ENCODE measurements at places on chromosomes 6 and 20.

- DNase-seq = no peak
Observed at GRCh38 chr6:18262702-18263417, 1.5 kb downstream of the DEK start.

- no peak for DNase-seq
Observed at GRCh38 chr20:48697845-48698491, 129.8 kb downstream of the PREX1 start.

DNA sequence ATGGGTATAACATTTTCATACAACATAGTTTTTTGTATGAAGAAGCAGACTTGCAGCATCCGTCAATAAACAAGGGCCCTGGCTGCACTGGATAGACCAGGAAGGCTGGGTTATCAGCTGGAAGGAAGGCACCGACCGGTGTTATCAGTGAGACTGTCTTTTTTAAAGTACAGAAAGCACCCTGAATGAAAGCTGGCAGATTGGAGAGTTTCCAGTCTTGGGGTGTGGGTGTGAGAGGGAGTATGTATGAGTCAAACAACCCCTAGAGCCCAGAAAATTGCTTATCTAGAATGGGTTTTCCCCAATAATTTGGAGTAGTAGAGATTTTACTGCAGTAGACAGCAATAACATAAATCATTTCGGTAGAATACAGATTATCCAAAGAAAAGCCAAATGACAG is 42.4 kb downstream of the TXLNB start:
- DNase-seq = no peak

GRCh38 chr6:169689287-169689686 is 12.5 kb downstream of the WDR27 start:
- peak; percentile 35 for DNase-seq

GRCh38 chr6:19137505-19137904 is 699.7 kb upstream of the ID4 start:
- no peak for DNase-seq

DNA sequence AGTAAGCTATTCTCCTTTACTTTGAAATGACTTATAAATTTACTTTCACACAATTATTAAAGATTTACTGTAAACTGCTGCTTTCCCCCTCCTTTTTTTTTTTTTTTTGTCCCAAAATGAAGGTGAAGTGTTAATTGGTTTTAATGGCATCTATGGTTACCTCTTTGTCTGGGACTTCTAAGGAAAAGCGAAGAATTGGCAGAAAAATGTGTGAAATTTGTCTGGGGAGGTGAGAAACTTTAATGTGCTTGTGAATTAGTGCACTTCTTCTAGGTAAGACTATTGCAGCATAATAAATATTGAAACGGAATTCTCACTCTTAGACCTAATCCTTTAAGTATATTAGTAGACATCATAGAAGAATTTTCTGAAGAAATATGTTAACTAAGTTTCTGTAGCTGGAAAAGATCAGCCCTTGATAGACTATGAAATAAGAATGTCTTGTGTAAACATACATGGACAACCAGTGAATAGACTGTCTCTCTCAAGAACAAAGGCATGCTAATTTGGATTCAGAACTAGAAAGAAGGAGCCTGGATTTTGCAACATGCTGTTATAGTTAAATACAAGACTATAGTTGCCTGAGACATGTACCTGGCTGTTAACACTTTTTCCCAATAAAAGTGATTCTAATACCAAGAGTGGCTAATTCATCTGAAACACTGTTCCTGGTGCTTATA is 23.9 kb downstream of the FLRT3 start:
- DNase-seq = no peak

- DNase-seq = no peak
Observed at GRCh38 chr6:67971812-67972211, 663.3 kb upstream of the ADGRB3 start.

GRCh38 chr6:105453968-105454367 is 51.1 kb upstream of the PREP start:
- DNase-seq = no peak

GRCh38 chr6:19142275-19142674 is 694.9 kb upstream of the ID4 start:
- no peak for DNase-seq

DNA sequence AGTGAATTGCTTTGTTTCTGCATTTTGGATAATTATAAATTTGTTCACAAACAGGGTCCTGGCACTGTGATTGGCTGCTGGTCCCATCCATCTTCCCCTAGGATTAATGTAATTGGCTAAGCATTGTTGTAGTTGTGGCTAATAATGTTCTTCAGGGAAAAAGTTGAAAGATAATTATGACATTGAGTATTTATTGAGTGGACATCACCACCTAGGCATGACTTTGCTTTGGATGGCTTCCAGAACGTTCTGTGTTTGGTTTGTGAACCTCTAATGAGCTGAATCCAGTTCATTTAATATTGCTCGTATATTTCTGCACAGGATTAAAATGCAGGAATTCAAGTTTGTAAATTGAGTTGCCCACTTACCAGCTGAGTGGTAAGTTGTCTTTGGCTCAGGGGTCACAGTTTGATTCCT is 55.1 kb downstream of the ARID1B start:
- no peak for DNase-seq

GRCh38 chr20:62567246-62568044 is 74.9 kb upstream of the SLCO4A1 start:
- no peak for DNase-seq

DNA sequence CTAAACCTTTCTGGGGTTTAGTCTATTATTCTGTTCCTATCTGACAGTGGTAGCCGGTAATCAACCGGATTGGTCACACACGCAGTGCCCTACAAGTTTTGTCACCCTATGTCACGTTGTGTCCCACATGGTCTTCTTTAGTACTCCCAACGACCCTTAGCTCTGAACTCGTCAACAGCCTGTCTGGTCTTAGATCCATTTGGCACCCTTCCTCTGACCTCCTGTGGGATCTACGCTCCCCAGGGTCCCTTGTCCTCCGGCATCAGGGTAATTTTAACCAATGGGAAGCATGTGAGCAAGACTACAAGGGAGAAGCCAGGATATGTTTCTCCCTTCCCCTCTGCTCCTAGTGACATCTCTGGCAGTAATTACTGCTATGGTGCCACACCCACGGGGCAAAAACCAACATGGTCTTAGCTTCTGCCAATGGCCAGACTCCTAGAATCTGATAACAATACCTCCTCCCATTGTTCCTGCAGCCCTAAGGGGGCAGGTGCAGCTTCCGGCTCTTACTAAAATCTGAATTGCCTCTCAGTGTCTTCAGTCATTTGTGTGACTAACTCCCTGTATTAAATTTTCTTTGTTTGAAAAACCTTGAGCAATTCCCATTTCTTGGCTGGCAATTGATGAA is 56.6 kb downstream of the MAFB start:
- DNase-seq = no peak

GRCh38 chr6:125546841-125547251 is 202.6 kb upstream of the HEY2 start:
- DNase-seq = no peak

DNA sequence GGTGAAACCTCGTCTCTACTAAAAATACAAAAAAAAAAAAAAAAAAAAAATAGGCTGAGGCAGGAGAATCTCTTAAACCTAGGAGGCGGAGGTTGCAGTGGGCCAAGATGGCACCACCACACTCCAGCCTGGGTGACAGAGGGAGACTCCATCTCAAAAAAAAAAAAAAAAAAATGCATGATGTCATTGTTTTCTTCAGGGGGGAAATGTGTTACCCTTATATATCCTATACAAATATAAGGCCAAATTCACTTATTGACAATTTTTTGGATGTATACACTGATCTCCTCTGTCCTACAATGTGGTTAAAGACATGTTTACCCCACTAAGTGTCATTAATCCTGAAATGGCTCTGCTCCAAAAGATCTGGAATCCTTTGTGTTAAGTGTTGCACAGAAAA is 73.1 kb downstream of the TPBG start:
- DNase-seq = no peak

DNA sequence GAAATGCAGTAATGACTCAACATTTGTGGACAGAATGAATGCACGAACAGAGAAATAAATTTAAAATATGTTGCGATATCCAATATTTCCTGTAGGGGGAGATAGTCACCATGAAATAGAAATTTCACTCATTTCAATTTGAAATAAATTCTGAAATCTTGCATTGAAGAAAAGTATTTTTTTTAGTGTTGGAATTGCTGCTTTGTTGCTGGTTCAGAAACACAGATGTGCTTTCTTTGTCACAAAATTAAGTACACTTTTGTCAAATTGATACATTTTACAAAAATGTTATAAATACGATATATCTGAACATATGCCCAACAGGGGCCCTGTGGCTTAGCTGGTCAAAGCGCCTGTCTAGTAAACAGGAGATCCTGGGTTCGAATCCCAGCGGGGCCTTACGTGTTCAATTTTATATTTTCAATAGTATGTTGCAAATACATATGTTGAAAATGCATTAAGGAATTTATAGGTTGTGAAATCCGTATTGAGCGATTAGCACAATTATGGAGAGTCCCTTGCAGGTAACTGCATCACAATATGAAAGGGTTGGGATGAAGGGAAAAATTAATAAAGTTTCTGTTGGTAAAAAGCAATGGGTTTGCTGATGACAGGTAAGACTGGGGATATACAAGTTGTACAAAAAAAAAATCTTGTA is 85.4 kb upstream of the PRSS16 start:
- no peak for DNase-seq

- DNase-seq = no peak
Observed at GRCh38 chr20:24033151-24033550, 44.6 kb upstream of the GGTLC1 start.

DNA sequence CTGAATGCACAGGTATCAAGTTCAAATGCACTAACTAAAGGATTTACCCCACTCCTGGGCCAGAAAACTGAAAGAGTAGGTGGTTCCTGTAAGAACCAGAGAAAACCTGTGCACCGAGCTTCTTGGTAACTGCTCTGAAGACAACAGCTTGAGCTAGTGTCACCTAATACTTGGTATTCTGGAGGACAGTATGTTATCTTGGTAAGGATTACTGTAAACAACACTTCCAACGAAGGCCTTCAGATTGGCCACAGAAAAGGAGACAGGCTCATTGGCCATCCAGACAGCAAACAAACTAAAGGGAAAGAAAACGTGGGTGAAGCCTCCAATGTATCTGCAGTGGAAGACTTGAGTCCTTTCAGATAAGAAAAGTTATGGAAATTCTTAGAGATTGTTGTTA is 61.5 kb downstream of the GMPR start:
- no peak for DNase-seq

GRCh38 chr6:158972241-158973233 is 27.5 kb downstream of the RSPH3 start:
- DNase-seq = peak; percentile 4

- DNase-seq = no peak
Observed at GRCh38 chr6:84340422-84340821, 113.0 kb upstream of the CEP162 start.

- DNase-seq = no peak
Observed at GRCh38 chr6:12395898-12396297, 105.7 kb downstream of the EDN1 start.

DNA sequence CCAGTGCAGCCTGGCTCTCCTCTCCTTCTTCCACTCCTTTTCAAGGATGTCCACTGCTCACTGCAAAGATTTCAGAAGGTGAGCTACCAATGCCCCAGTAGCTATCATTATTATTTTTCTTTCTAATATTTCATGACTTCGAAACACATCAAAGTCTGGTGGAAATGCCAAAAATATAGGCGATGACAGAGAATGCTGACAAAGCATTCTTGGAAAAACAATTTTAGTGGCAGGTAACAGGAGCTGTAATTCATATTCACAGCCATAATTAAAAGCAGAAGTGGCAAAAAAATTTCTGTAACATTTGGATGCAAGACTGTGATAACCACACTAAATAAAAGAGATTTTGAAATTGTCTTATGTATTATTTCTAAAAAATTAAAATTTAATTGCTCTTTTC is 133.6 kb downstream of the RALGAPA2 start:
- DNase-seq = no peak

DNA sequence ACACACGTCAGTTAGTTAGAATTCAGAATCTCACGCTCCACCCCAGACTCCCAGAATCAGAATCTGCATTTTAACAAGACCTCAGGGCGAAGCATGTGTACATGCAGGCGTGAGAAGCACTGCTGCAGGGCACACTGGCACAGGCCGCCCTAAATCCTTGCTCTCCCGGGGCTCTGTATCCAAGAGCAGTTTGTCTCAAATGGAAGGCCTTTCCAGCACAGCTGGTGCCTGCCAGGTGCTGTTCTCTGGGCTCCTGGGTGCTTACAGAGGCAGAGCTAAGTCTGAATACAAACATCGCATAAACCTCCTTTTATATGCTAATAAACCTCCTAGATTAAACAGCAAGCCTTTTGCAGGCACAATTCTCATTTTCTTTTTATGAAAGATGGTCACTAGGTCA is 119.1 kb upstream of the CD93 start:
- no peak for DNase-seq

DNA sequence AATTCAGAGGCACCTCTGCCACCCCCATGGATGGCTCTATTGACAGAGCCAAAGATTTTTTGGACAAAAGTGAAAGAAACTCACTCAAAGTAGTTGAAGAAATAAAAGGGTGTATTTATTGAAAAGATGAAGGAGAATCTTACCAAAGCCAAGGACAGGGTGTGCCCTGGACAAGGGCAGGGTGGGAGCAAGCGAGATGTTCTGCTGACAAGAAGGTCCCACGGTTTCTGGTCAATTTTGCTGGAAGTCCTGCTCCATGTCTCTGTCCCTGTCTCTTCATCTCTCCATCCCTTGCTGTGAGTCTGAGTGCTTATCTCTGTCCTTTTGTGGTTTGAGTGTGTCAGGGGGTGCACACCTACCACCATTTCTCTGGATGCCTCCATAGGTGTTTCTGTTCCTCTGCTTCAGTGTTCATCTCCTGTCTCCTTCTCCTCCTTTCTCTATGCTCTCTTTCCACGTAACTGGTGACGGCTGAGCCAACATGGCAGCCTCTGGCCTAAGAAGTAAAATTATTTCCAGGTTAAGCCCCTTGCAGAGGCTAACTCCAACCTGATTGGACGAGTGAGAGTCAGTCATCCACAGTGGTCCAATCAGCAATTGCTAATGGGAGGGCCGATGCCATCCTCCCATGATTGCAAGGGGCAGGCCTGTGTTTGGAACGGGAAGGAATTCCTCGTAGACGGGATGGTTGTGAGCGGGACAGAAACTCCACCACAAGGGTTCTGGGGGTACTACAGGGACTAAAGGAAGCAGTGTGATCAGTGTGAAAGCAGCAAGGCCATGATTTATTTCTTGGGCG is 502.1 kb upstream of the CDH4 start:
- DNase-seq = no peak

- DNase-seq = no peak
Observed at GRCh38 chr6:120805276-120805675, 529.0 kb downstream of the TBC1D32 start.

DNA sequence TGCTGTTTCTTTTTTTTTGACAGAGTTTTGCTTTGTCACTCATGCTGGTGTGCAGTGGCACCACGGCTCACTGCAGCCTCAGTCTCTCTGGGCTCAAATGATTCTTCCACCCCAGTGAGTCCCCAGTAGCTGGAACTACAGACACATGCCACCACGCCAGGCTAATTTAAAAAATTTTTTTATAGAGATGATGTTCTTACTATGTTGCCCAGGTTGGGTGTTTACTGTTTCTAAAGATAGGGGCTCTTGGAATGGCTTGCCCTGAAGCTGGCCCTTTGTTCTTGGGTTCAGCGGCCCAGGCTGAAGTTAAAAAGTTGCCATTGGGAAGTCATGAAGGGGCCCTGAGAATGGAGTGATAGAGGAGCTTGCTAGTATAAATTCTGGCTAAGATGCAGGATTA is 16.5 kb downstream of the RALGAPB start:
- no peak for DNase-seq

GRCh38 chr6:169779896-169780295 is 28.5 kb downstream of the ERMARD start:
- DNase-seq = no peak
